ENCODE measurements at places on chromosomes 1 and 21.

- no peak for DNase-seq
Observed at GRCh38 chr1:13664451-13664850, 35.5 kb upstream of the PRDM2 start.

- DNase-seq, result no peak
Observed at GRCh38 chr21:46130831-46131587, 24.4 kb downstream of the FTCD start.

DNA sequence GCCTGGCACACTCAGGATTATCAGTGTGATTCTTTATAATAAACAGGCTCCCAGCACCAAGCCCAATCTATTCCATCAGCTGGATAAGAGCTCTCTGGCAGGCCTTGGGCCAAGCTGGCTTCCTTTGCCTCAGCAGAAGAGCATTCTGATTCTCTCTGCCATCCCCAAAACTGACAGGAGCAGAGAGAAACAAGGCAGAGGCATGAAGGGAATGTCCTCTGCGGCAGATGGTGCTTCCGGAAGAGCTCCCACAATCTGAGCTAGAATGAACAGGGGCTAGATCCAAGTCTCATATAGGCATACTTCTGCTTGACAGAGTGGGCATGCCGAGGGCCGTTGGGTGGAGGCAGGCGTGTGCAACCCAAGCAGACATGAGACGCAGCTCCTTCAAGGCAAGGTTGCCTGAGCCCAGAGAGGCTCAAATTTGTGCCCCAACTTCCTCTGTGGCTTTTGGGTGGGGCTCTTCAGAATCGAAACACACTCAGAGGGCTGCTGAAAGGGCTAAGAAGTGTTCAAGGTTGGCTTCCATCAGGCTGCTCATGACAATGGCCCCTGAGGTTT, 4.0 kb downstream of the CAPN2 start:
- no peak for DNase-seq

- DNase-seq, result peak; percentile 25
Observed at GRCh38 chr1:211285196-211285595, 26.0 kb downstream of the RCOR3 start.

GRCh38 chr1:48817505-48818114, 40.9 kb upstream of the BEND5 start:
- DNase-seq, result no peak

- DNase-seq, result no peak
Observed at GRCh38 chr1:147201276-147201675, 23.9 kb downstream of the FMO5 start.

DNA sequence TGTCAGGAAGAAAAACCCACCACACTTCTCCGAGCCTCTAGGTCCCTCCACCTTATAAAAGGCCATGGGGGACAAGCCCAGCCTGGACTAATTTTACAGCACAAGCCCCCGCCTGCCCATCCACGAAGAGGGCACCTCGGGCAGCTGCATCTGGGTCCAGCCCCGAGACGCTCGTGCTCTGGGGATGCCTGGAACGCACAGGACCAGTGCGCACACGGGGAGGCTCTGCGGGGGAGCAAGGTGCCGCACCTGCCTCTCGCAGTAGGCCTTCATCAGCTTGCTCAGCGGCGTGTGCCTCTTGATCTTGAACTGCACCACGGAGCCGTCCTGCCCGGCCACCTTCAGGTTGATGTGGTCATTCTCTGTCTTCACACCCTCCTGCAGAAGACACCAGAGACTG, 4.1 kb downstream of the SUMO3 start:
- DNase-seq, result no peak

DNA sequence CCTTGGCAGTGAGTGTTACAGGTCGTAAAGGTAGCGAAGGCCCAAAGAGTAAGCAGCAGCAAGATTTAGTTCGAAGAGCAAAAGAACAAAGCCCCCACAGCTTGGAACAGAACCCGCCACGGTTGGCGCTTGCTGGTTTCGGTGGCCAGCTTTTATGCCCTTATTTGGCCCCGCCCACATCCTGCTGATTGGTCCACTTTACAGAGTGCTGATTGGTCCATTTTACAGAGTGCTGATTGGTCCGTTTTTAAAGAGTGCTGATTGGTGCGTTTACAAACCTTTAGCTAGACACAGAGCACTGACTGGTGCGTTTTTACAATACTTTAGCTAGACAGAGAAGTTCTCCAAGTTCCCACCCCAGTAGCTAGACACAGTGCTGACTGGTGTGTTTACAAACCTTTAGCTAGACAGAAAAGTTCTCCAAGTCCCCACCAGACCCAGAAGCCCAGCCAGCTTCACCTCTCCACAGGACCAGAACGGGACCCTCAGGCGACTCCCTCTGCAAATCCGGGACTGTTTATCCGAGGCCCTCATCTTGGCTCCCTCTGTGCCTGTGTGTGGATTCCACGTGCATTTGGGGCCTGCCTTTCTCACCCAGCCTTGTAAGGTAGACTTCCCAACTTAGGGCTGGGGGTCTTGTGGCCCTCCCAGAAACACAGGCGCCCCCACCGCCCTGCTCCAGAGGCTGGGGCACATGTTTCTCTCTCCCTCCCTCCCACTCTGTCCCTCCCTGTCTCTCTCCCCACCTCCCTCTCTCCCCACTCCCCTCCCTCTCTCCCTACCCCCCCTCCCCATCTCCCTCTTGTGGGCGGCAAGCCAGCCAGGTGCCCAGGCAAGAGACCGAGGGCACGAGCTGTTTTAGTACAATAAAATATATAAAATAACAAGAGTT, 12.6 kb downstream of the FTCD start:
- peak; percentile 4 for DNase-seq

Measured in HFFc6 (cell line).